Activated CD4-positive, alpha-beta T cell treated with anti-CD3 and anti-CD28 coated beads for 24 hours (primary cell): ENCODE measurements at places on chromosomes 11 and 22.

DNA sequence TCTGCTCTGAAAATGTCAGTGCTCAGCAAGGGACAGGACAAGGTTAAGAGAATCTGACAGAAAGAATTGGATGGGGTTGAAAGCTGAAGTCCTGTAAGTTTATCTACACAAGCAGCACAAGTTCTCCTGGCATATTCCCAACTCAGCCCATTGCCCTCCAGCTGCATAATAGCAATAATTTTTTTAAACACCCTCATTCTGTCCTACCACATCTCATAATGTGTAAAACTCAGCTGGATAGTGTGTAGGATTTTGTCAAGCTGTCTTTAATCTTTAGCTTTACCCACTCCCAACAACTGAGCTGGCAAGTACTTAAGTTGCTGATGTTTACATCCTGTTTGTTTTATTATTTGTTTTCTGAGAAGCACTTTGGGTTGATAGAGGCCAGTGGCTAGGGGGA is 158.9 kb downstream of the CADM1 start:
- DNase-seq = no peak

GRCh38 chr11:70716986-70717775 is 318.9 kb downstream of the CTTN start:
- no peak for DNase-seq

DNA sequence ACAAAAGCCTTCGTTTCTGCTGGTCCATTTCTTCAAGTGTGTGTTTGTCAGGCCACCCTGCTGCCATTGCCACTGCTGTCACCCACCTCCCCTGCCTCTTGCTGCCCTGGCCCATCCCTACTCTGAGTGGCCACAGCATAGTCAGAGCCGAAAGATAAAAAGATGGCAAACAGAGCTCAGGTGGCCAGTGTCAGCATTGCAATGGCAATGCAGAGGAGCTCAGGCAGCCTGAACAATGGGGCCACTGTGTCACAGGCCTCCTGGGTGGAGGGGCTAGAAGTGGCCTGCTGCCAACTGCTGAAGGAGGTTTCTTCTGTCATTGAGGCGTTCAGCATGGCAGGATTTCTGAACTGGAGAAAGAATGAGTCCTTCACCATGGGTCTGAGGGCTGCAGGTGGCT is 137.1 kb downstream of the CSNK2A3 start:
- no peak for DNase-seq

DNA sequence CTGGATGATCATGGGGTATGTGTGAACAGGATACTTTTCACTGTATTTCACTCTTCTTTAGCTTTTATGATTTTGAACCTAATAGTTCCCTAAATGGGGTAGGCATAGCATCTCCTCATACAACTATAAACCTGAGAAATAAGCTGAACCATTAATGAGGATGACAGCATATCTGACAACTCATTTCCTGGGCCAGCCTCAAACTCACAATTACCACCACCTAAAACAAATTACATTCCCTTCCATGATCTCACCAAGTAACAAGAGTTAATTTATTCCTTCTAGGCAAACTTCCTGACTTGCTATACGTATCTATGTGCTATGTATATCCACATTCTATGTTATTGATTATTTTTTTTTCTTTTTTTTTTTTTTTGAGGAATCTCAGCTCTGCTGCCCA is 23.0 kb downstream of the SIK3 start:
- no peak for DNase-seq

GRCh38 chr22:46072110-46072881 is 78.0 kb upstream of the PPARA start:
- no peak for DNase-seq
